Umbilical cord (tissue), 2 donors: ENCODE measurements at places on chromosomes 11 and 22. TPM values are rescaled to one million over a fixed set of nuclear protein-coding genes. Genes with fewer than 3 reads are reported as not detected.

- peak; percentile 19 for DNase-seq
These were observed 10.4 kb upstream of the AHNAK start for GRCh38 chr11:62556875-62557631.

- DNase-seq = peak; percentile 60
These were observed 39.6 kb downstream of the SYT9 start for GRCh38 chr11:7291100-7291829.

DNA sequence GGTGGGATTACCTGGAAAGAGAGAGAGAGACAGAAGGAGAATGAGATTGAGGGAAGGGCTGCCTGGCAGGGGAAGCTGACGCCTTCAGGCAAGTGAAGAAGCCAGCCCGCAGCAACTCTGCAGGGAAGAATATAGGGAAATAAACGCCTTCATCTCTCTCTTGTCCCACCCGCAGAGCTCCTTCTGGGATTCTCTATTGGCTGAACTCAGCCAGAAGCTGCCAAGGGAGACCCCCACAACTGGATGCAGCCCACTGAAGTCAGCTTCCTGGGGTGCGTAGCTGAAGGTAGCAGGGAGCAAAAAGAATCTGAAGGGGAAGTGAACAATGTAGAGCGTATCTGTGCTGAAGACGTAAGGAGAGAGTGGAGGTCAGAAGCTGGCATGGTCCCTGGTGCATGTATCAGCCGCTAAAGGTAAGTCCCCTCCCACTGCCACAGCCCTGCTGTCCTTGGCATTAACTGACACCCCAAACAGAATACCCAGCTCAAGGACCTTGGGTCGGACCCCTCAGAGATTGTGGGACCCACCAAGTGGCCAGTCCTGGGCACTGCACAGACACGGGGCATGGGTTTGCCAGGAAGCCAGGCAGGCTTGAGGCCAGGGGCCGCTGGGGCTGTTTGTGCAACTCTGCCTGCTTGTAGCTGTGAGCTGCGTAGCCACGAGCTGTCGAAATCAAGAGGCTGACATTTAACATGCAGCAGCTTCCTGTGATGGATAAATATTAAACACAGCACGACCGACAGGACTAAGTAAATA, 469.9 kb downstream of the MN1 start:
- peak; percentile 72 for DNase-seq

DNA sequence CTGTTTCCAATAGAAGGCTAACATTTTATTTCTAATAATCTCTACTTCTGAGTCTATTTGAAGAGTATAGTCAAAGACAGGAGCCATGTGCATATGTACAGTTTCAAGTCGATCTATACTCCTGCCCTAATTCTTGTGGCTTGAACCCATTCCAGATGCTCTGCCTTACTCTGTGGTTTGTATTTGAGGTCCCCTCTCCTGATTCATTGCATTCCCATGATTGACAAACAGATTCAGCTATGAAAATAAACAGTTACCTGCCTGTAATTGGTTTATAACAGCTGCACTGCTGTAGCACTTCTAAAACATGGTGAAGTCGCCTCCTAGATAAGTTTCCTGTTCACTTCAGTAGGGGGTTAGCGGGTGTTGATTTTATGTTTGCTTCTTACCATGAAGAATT, 138.7 kb downstream of the SOX6 start:
- DNase-seq = no peak

DNA sequence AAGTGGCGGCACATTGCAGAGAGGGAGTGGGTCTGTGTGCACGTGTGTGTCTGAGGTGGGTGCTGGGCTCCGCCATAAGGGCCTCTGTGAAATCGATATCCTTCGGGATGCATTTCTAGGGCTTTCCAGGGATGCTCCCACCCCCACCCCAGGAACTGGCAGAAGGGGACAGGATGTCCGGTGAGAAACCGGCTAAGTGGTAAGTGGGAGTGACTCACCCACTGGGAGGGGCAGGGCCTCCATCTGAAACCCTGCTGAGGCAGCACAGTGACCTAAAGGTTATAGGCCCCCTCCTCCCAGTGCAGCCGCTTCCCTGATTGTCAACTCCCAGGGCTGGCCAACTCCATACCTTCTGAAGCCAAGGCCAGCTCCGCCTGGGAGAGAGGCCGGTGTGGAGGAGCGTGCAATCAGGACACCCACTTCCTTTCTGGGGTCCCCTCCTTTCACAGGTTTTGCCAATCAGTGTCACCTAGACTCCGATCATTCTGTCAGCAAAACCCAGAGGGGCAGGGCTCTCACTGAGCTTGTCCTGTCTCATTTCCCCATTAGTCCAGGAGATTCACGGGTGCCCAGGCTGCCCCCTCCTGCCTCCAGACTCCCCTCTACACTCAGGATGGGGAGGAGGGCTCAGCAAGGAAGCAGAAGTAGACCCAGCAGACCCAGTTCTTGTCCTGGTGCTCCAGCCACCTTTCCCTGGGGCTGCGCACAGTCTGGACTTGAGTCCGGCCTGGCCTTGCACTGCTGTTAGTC, 44.5 kb downstream of the NECTIN1 start:
- DNase-seq = peak; percentile 51

DNA sequence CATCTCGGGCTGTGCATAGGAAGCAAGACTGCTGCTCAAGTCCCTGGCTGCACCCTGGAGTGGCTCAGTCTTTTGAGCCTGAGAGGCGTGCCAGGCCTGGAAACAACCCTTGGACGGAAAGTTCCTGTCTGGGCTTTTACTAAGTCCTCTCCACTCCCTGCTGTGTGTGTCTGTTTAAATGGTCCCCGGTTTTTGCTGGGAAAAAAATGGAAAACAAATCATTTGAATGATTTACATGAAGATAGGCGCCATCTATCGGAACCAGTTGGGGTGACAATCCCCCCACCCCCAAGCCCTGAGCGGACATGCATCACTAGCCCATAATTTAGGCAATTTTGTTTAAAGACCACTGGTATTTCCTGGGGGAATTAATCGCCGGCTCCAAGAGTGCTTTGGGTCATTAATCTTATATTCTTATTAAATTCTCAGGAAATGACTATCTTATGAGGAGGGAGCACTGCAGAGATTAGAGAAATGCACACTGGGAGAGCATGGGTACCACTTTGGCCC, 2.7 kb upstream of the GAB2 start:
- DNase-seq = peak; percentile 95

- DNase-seq = no peak
These were observed 19.4 kb downstream of the SDHD start for GRCh38 chr11:112106070-112106469.

DNA sequence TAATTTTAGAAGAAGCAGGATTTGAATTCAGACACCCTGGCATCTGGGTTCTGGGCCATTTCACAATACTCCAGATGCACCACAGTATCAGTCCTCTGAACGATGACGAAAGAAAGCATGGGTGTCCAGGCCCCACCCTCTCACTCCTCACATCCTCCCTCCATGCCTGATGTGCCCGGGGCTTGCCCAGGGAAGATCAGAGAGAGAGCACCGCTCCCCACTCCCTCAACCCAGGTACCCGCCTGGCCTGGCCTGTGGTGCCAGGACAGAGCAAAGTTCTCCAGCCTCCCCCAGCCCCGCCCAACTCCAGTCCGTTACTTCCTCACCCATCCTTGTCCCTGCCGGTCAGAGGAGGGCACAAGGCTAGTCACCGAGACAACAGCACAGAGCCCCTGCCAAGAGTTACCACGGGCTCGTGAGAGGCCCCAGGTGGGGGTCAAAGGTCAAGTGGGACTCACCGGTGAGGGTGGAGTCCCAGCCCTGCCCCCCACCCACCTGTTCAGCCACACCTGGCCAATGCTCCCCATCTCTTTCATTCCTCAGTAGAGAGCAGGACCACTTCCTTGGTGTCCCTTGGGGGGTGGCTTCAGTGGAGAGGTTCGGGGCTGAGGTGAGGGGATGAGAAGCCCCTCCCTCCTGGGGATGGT, 8.1 kb downstream of the BCL9L start:
- DNase-seq = peak; percentile 89

- DNase-seq = peak; percentile 34
These were observed 9.4 kb upstream of the SAMM50 start for GRCh38 chr22:43945632-43946383.

DNA sequence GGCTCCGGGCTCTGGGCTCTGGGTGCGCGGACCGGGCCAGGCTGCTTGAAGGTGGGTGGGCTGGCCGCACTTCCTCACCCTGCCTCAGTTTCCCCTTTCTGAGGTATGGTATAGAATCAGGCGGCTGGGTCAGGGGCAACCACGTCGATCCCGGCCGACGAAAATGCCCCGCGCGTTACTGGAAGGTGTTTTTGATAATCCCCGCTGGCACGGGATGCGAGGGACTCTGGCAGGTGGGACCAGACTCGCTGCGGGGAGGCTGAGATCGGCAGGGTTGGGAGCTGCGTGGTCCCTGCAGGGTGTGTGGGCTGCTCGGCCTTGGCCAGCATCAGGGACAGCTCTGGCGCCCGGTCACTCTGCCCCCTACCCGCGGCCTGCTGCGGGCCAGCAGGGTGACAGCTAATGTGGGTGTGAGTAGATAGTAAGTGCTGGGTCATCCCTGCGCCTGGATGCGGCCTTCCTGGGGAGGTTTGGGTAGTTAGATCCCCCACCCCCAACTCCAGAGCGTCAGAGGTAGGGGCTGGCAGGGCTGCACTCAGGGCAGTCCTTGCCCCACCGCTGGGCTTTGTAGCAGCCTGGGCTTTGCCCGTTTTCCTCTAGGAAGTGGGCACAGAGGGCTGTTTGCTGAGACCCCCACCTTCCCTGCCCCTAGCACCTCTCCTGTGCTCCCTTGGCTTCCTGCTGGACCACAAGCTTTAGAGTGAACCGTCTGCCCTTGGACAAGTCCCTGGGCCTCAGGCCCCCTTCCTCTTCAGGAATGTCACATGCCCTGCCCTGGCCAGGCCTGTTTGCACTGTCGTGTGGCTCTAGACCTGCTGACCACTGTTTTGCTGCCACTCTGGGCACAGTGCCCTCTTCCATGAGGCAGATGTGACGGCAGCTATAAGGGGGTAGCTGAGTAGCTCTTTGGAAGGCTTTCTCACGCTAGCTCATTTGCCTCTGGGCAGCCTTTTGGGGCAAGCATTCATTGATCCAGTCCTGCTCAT, 579 bp downstream of the TANGO2 start:
- no peak for DNase-seq

- DNase-seq = peak; percentile 69
These were observed 213.8 kb downstream of the DSCAML1 start for GRCh38 chr11:117583063-117583801.

- DNase-seq = no peak
These were observed 48.2 kb downstream of the RTN4R start for GRCh38 chr22:20219667-20220628.

Gene CATSPERZ
- not detected for total RNA-seq

Gene WT1
- 0.48 TPM for total RNA-seq
